ENCODE measurements at places on chromosomes 6 and 20.

DNA sequence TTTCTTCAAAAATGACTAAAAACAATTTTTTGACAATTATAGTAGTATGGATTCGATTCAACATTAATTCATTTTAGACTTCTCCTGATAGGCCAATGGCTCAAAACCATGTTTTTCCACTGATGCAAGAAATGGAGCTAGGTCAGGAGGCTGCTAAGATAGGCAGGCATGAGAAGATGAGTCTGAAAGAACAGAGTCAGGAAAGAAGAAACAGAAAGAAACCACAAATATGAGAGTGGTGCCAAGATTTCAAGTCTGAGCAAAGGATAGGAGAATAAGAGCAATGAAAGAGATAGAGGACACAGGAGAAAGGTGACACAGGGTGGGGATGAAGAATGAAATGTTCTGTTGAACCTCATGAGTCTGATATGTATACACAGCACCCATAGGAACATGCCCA is 112.2 kb downstream of the TASP1 start:
- no peak for DNase-seq

DNA sequence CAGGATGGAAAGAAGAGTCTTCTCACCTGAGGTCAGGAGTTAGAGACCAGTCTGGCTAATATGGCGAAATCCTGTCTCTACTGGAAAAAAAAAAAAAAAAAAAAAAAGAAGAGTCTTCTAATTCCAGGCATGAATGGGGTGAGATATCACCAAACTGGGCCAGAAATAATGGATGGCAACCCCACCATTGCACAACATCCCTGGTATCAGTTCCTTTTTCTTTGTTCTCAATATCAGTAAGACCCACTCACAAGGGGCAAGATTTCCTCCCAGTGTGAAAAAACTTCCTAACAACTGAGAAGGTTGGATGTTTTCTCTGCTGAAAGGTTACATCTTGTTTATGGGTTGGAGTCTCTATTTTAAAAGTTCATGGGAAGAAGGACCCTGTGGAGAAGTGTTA is 23.6 kb upstream of the NR2E1 start:
- no peak for DNase-seq

DNA sequence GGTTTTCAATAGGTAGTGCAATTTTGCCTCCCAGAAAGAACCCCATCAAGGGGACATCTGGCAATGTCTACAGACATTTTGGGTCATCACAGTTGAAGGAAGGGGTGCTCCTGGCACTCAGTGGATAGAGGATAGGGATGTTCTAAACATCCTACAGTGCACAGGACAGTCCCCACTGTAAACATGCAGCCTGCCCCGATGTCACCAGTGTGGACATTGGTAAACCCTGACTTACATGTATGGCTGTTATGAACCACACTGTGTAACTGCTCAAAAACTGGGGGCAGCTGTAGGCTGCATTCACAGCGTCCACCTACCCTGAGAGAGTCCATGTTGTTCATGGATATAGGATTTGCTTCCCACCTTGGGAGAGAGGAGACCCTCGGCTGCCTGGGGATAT is 79.3 kb upstream of the FOXQ1 start:
- DNase-seq: no peak

DNA sequence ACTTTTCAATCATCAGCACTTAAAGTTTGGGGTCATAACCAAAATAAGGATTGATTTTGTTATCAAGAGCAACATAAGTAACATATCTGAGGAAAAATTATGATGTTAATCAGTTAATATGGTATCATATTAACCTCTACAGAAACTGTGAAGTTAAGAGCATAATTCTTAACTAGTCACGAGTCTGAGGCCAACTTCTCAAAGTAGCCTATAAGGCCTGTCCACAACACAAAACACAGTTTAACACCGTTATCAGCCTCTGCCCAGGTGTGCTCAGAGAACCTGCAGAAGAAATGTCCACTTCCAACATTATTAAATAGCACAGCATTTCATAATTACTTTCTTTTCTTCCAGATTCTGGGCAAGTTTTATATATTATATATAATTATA is 1.1 kb downstream of the STX7 start:
- no peak for DNase-seq

DNA sequence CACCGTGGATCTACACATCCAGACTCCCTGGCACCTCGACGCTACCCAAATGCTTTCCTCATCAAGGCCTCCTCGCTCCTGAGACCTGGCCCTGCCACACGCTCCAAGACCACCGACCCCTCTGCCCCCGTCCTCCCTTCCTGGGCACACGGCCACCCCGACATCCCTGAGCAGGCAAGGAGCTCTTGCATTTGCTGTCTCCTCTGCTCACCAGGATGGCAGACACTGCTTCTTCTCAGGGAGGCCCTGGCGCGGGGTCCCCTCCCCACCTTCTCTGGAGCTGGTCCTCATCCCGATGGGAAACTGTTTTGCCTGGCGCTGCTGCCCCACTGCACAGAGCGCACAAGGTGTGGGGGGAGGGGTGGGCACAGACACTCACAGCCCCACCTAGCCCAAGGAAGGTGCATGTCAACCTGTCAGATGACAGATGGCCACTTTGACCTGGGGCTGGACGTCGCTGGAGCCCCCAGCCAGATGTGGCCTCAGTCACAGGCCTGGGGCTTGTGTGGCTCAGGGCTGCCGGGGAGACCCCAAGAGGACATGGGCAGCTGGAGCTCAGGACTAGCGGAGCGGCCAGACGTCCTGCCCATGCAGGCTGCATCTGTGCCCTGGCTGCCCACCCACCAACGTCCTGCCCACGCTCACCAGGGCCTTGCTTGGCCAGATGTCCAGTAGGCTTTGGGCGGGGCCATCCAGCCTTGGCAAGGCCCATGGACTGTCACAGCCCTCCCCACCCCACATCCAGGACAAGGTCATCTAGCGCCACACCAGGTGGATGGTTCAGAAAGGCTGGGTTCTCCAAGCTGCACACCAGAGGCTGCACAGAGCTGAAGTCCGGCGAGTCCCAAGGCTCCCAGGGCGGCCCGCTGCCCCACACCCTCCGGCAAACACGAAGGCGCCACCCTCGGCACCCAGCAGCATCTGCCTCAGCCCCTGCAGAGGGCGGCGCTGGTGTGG is 6.2 kb upstream of the KCNQ2 start:
- no peak for DNase-seq

DNA sequence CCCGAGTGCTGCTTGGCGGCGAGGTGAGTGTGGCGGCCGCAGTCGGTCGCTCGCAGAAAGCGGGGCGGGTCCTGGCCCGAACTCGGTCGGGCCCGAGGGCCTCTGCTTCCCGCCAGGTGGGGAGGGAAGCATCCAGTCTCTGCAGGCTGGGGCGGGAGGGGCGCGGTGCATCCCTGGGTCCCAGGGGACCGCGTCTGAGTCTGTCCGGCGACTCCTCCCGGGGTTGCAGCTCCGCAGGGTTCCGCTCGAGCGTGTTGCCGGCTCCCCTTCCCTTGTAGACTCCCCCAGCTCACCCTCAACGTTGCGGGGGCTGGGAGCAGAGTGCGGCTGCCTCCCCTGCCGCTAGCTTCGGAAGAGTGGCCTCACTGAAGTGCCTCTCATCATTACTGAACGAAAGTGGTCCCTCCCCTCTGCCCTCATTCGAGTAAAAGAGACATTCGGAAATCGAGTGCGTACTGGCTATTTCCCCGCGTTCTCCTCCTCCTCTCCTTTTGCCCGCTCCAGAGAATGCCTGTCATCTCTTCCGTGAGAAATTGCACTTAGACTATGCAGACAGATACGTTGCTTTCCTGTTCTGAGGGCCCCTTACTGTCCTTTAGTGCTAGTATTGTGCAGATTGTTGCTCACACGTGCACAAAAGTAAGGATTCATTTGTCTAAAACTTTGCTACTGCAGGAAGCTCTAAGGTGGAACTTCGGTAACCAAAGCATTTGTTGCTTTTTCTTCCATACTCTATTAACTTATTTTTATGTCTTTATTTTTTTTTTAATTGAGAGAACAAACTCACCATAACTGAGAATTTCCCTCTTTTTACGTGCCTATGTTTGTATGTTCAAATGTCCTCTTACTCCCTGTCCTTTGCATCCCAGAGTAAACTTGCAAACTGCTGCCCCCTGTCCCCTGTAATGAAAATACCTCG is 751 bp downstream of the MAP3K4 start:
- DNase-seq: peak; percentile 69

DNA sequence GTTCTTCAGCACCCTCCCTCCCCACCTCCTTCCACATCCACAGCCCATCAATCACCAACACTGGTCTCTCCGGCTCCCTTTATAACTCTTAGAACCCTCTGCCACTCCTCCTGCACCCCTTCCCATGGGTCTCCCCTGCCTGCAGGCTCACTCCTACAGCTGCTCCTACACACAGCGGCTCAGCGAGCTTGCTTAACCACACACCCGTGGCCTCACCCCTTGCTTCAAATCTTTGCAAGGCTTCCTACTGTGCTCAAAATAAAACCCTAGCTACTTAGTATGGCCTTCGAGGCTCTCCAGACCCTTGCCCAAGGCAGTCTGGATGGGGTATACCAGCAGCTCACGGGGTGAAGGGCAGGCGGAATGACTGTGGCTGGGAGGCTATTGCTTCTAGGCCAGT is 63.7 kb downstream of the JPH2 start:
- DNase-seq: no peak

DNA sequence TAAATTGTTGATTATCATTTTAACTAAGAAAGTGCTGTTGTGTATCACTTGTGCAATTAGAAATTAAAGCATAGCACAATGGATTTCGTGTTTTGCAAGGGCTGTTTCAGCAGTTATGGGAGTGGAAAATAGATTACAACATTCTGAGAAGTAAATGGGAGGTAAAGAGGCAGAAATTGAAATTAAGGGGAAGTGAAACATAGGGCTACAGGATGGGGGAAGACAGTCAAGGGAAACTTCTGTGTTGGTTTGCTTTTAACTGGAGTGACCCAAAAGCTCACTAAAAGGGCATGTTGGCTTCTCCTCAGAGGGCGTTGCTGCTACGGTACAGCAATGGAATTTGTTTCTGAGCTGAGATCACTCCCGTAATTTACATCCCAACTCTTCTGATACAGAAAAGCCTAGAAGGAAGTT is 147.5 kb downstream of the BCAS1 start:
- no peak for DNase-seq

DNA sequence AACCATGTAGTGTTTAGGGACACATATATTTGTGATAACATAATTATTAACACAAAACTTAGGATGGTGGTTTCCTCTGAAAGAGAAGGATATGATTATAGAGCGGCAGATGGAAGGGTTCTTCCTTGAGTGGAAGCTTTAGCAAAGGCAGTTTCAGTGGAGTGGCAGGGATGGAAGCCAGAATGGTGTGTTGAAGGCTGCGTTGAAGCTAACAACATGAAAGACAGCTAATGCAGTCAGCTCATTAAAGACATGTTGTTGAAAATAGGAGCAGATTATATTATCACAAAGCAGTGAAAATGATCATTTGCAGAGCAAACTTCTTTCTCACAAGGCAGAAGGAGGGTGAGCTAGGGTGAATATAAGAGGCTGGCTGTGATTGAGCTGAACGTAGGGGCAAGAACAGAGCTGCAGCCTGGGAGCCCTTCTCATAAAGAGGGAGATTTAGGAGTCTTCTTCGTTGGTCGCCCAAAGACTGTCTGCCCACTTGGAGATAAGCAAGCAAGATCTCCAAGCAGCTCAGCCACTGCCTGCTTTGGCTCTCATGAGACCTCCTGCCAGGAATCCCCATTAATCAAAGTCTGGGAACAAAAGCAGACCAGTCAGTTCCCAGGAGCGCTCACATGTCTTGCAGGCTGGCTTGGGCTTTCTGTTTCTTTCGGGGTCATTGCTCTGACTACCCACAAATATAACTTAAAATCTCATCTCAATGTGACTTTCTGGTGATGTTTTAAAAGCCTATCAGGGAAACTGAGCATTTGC is 2.6 kb upstream of the ANKRD6 start:
- DNase-seq: no peak

GRCh38 chr6:126803769-126804168 is 314.7 kb upstream of the RSPO3 start:
- no peak for DNase-seq

DNA sequence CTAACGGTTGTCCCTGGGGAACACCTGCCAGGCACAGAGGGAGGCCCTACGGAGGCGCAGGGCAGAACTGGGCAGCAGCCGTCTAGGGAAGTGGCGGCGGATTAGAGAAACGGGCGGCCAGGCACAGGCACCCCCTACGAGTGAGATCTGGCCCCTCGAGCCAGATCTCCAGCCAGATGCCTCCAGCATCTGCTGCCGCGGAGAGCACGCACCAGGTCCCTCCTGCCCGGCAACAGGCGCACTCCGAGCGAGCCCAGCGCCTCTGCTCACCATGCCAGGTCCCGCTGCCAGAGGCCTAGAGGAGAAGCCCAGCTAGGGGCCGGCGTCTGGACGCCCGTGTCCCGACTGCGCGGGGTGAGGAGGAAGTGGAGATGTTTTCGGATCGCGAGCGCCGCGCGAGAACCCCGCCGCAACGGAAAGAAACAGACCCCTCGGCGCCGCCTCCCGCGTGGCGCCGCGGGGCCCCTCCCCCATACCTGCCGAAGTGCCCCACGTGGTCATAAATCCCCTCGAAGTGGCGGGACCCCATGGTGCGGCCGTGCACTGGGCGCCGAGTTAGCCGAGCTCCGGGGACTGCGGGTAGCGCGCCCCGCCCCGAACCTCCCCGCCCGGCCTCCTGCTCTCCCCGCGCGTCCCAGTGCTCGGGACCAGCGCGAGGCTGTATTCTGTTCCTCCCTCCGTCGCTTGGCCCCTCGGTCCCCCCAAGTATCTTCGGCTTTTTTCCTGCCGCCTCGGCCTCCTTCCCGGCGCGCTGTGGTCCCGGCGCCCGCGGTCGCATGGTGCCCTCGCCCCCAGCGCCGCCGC is at the start of gene SLC22A16:
SLC22A16 (minus strand) TSS at position 568 of the 804 bp plus-strand sequence; CDS start at position 529, 39 bp downstream.
- DNase-seq: no peak

DNA sequence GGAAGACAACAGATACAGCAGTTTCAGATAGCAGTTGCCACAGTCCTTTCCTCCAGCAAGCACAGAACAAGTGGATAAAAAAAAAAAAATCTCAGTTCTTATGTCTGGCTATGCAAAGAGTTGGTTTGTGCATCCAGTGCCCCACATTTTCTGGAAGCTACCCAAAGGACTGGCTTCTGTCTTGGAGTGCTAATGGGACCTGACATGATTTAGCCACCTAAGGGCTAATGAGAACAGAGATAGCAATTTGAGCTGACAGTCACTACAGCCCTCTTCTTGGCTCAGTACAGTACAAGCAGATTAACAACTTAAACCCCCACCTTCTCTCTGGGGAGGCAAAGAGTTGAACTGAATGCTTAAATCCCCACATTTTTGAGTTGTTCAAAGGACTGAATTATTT is 976.8 kb downstream of the TBC1D32 start:
- DNase-seq: no peak

- DNase-seq: no peak
Measured at GRCh38 chr20:42295592-42295991, 677.4 kb upstream of the CHD6 start.
